ENCODE measurements at places on chromosomes 5 and 9. TPM values are rescaled to one million over a fixed set of nuclear protein-coding genes. Genes with fewer than 3 reads are reported as not detected.

WDR38 gene
- total RNA-seq, result not detected

FYB1 gene
- total RNA-seq, result 0.26 TPM

RNF44 gene
- 2.1 TPM for total RNA-seq

ZNF608 gene
- 4.6 TPM for total RNA-seq

MATR3 gene
- total RNA-seq, result 171 TPM

ANXA2R gene
- 0.26 TPM for total RNA-seq

C9 gene
- total RNA-seq, result not detected

PAM gene
- total RNA-seq, result 68.4 TPM

NXNL2 gene
- total RNA-seq, result 0.26 TPM

GLRA1 gene
- not detected for total RNA-seq
